Osteocyte (in vitro differentiated cells): ENCODE measurements at places on chromosomes 7 and 10. TPM values are rescaled to one million over a fixed set of nuclear protein-coding genes. Genes with fewer than 3 reads are reported as not detected.

GRCh38 chr10:113035732-113036312 is 85.8 kb downstream of the TCF7L2 start:
- DNase-seq, result no peak

Gene CPN1
- total RNA-seq, result not detected in 2 replicates

DNA sequence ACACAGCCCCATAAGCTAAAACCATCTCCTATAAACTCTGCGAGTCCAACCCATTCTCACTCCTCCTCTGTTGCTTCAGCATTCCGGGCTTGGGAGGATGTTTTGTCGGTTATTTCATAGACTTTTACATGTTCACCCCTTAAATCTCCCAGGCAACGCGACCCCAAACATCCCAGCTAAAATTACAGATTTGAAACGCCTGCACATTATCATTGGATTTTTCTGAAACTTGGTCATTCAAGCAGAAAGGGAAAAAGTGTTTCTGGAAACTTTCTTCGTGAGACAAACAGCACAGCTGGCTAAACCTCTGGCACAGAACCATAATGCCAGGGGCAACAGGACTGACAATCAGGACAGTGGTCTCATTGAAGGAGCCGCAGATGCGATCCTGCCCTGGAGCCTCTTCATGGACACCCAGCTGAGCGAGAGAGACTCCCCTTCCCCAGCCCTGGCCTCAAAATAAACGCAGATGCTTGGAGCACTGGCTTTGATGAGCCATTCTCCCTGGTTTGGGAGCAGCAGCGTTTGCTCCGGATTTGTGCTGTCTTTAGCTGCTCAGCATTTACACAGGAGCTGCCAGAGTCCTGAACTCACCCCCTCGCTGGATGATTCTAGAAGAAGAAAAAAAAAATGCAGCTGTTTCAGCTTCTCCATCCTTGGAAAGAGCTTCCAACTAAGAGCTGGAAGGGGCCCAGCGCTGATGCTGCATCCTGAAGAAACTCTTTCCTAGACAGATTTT is 30.1 kb downstream of the AFAP1L2 start:
- no peak for DNase-seq

DNA sequence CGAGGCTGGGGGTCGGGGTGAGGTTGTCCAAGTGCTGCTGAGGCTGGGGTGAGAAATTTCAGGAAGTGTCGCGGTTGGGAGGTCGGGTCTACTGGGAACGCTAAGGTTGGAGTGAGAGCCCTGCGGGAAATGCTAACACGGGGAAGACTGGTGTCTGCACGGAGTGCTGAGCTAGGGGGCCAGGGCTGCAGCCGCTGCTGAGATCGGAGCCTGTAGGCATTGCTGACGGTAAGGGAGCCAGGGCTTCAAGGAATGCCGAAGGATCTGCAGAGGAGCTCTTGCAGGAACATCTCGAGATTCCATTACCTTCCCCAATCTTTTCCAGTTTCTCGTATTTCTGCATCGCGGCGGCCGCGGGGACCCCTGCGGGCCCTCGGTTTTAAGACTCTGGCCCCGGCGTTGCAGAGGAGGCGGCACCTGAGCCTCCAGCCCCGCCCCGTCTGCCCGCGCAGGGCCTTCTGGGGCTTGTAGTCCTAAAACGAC is at the start of gene CDK5:
Gene CDK5, minus strand, starts transcription at position 392 of the 483 bp plus-strand sequence. Its CDS starts 49 bp downstream, at position 343.
- DNase-seq, result no peak

Gene MAT1A
- total RNA-seq, result not detected in 2 replicates
